ENCODE measurements at places on chromosomes 4 and X. TPM values are rescaled to one million over a fixed set of nuclear protein-coding genes. Genes with fewer than 3 reads are reported as not detected.

GRCh38 chr4:26576231-26576739, 7.6 kb upstream of the TBC1D19 start:
- no peak for DNase-seq

DNA sequence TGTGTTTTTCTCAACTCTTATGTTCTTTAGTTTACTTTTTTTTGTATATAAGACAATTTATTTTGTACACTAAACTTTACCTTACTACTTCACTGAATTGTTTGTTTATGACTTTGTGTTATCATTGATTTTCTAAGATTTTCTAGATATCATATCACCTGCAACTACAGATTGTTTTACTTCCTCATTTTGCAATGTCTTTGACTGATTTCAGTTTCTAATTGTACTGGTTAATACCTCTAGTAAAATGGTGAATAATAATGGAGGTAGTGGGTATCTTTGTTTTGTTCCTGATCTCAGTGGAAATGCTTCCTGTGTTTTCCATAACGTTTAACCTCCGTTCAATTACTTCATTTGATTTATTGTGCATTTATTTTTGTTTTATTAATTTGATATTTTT, 490.2 kb downstream of the TLL1 start:
- DNase-seq: no peak

GRCh38 chr4:41887821-41888686, 47.2 kb upstream of the TMEM33 start:
- DNase-seq: no peak

DNA sequence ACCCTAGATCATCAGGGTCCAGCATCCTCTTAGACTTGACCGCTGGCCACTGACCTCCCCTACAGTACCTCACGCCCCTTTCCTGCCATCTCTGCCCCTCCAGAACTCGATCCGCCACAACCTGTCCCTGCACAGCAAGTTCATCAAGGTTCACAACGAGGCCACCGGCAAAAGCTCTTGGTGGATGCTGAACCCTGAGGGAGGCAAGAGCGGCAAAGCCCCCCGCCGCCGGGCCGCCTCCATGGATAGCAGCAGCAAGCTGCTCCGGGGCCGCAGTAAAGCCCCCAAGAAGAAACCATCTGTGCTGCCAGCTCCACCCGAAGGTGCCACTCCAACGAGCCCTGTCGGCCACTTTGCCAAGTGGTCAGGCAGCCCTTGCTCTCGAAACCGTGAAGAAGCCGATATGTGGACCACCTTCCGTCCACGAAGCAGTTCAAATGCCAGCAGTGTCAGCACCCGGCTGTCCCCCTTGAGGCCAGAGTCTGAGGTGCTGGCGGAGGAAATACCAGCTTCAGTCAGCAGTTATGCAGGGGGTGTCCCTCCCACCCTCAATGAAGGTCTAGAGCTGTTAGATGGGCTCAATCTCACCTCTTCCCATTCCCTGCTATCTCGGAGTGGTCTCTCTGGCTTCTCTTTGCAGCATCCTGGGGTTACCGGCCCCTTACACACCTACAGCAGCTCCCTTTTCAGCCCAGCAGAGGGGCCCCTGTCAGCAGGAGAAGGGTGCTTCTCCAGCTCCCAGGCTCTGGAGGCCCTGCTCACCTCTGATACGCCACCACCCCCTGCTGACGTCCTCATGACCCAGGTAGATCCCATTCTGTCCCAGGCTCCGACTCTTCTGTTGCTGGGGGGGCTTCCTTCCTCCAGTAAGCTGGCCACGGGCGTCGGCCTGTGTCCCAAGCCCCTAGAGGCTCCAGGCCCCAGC, 5.2 kb downstream of the FOXO4 start:
- no peak for DNase-seq

The ARAP2 gene
- polyA plus RNA-seq: 0.31 TPM

Measured in A549 (cell line).